ENCODE measurements at places on chromosomes 12 and 14.

DNA sequence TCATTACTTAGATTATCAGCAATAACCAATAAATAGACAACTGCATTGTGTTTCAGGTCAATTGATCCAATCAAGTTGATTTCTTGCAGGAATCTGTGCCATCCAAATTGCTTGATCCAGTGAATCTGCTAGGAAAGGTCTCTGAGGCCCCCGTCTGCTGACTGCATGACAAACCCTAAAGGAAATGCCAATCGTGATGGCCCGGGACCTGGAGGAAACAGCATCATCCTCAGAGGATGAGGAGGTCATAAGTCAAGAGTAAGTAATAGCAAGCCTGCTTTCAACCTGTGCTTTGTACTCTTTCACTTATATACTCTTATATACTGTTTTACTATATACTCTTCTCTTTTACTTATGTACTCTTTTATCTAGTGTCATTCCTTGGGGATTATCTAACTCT lies 1.9 kb downstream of the TTLL5 start:
- no peak for DNase-seq

DNA sequence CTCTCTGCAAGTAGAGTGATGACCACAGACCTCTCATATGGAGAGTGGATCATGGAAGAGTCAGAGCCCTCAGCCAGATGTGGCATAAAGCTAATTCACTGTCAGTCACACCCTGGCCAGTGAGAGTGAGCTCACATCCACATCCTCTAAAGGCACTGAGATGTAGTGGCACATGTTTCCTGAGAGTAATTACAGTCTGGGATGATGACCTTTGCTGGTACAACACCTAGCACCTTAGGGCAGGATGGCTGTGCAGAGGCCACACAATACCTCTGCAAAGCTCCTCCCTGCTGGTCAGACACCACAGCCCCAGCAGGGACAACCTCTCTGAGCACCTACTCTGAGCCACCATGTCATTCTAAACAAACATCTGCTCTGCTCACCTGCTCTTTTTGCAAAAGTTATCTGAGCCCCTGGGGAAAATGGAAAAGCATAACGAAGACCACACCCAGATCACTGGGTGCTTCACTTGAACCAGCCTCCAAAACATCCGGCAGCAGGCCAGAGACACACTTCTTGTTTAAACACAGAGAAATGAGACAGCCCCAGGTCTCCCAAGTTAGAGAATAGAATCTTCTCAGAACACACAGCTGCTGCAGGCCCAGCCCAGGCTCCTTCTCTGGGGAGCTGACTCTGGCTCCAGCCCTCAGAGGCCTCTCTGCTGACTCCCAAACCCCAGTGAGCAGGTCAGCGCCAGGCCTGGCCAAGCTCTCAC lies 30.3 kb downstream of the PITPNM2 start:
- no peak for DNase-seq

- no peak for DNase-seq
Observed at GRCh38 chr14:96001866-96002497, 37.2 kb upstream of the C14orf132 start.

DNA sequence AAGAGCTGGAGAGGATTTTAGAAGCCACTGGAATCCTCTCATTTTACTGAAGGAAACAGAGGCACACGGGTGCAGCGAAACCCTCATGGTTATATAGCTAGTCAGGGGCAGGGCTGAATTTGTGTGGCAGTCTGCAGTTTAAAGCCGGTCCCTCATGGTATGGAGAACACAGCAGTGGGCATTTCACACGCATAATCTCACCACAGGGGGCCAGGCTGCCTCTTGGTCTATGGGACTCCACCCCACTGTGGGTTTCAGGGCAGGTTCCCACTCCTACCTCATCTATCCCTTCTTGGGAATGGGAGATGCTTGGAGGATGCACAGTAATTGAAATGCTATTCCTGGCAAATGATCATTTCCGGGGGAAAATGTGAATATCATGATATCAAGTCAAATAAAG lies 400.6 kb downstream of the RGS6 start:
- no peak for DNase-seq

GRCh38 chr12:94152292-94153078 lies 4.1 kb downstream of the PLXNC1 start:
- DNase-seq, result no peak

DNA sequence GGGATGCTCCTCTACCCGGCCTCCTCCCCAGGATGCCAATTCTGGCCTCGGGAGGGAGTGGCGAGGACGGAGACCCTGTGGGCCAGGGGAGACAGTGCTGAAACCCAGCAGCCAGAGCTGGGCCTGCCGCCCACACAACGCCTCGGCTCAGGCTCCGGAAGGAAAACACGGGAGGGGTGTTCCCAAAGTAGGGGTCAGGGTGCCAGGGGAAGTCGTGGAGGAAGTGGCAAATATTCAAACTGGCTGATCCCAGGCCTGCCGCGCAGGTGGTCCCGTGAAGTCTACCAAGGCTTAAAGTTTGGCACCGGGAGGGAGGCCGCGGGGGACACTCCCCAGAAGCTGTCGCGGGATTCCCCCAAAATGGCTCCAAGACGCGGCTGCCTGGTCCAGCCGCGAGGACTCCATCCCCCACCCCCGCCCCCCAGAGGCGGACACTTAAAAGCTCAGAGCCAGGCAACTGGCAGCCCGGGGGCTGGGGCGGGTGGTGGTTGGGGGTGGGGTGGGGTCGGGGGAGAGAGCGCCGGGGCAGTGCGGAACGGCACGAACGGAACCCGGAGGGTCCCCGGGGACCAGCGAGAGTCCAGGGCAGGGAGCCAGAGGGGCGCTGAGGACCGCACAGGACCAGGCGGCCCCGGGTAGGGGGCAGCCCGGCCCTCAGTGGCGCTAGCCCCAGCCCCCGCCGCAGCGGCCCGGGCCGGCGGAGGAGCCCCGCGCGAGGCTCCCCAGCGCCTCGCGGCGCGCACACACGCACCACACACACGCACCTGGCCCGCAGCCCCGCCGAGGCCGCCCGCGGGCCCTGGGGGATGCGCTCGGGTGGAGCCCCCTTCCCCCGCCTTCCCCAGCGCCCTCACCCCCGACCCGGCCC lies 20.0 kb downstream of the BEGAIN start:
- no peak for DNase-seq

GRCh38 chr12:14303661-14304155 lies 61.8 kb upstream of the ATF7IP start:
- DNase-seq, result no peak

GRCh38 chr14:31194661-31195060 lies 12.9 kb downstream of the HECTD1 start:
- no peak for DNase-seq

GRCh38 chr12:124314207-124314606 lies 19.3 kb downstream of the RFLNA start:
- DNase-seq, result no peak

DNA sequence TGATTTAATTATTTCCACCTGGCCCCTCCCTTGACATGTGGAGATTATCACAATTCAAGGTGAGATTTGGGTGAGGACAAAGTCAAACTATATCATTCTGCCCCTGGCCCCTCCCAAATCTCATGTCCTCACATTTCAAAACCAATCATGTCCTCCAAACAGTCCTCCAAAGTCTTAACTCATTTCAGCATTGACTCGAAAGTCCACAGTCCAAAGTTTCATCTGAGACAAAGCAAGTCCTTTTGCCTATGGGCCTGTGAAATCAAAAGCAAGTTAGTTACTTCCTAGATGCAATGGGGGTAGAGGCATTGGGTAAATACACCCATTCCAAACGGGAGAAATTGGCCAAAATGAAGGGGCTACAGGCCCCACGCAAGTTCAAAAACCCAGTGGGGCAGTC lies 31.1 kb upstream of the SPATA7 start:
- DNase-seq, result no peak

- no peak for DNase-seq
Observed at GRCh38 chr12:112163471-112163991, 38.2 kb downstream of the TRAFD1 start.
